Activated T-cell treated with anti-CD3 and anti-CD28 coated beads, Interleukin-2, amount 50 U/mL, for 72 hours (primary cell): ENCODE measurements at places on chromosomes 16 and 17.

GRCh38 chr16:87392821-87393679 is 914 bp downstream of the MAP1LC3B start:
- DNase-seq: peak; percentile 62

- DNase-seq: no peak
Observed at GRCh38 chr16:27586711-27587110, 36.8 kb downstream of the KATNIP start.

GRCh38 chr17:17033466-17033865 is 8.8 kb upstream of the MPRIP start:
- DNase-seq: no peak

DNA sequence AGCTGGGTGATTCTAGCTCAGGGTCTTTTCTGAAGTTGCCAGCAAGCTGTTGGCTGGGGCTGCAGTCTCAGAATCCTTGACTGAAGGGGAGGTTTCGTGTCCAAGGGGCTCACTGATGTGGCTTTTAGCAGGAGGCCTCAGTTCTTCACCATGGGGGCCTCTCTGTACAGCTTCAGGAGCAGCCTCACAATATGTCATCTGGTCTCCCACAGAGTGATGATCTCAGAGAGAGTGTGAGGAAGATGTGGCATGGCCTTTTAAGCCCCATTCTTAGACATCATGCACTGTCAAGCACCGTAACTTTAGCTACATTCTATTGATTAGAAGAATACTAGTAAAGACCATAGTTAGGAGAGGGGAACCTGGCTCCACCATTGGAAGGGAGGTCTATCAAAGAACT is 732.6 kb downstream of the WWOX start:
- DNase-seq: no peak

- DNase-seq: no peak
Observed at GRCh38 chr17:6779411-6779810, 3.4 kb downstream of the FBXO39 start.

DNA sequence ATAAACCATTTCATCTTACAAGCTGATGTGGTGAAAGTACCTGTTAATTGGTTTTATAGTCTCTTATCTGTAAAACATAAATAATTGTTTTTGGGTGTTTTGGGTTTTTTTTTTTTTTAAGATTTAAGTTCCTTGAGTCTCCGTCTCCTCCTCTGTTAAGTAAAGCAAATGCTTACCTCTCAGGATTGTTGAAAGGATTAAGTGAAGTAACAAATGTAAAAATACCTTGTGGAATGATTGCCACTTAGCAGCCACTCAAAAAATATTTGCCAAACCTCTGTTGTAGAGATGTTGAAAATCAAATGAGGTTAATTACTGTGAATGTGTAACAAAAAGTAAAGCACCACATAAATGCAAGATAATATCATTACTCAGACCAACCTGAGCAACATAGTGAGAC is 19.2 kb downstream of the LIMD2 start:
- DNase-seq: no peak

GRCh38 chr17:74840989-74841666 is 18.6 kb downstream of the GRIN2C start:
- DNase-seq: no peak

DNA sequence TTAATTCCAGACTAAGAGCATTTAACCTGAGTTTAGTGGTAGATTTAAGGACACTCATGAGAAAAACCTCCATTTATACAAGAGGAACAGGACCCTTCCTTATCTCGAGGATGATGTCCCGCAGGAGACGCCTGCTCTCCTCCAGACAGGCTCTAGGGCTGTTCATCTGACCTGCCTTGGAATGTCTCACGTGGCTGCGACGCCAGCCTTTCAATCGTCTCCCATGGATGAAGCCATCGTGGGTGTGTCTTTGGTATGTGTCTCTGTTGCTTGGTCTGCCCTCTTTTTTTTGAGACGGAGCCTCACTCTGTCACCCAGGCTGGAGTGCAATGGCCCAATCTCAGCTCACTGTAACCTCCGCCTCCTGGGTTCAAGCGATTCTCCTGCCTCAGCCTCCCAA is 16.5 kb downstream of the CHMP6 start:
- no peak for DNase-seq

GRCh38 chr17:48241770-48242497 is 134.4 kb downstream of the SNX11 start:
- no peak for DNase-seq

- DNase-seq: peak; percentile 3
Observed at GRCh38 chr17:83195330-83196023, 116.1 kb downstream of the METRNL start.

- DNase-seq: no peak
Observed at GRCh38 chr17:62804822-62805221, 3.3 kb downstream of the MARCHF10 start.

- no peak for DNase-seq
Observed at GRCh38 chr17:6163612-6164333, 93.6 kb downstream of the WSCD1 start.

GRCh38 chr16:647173-647902 is 1.8 kb upstream of the WDR90 start:
- no peak for DNase-seq

GRCh38 chr16:31429796-31430195 is 1.6 kb upstream of the COX6A2 start:
- DNase-seq: no peak

DNA sequence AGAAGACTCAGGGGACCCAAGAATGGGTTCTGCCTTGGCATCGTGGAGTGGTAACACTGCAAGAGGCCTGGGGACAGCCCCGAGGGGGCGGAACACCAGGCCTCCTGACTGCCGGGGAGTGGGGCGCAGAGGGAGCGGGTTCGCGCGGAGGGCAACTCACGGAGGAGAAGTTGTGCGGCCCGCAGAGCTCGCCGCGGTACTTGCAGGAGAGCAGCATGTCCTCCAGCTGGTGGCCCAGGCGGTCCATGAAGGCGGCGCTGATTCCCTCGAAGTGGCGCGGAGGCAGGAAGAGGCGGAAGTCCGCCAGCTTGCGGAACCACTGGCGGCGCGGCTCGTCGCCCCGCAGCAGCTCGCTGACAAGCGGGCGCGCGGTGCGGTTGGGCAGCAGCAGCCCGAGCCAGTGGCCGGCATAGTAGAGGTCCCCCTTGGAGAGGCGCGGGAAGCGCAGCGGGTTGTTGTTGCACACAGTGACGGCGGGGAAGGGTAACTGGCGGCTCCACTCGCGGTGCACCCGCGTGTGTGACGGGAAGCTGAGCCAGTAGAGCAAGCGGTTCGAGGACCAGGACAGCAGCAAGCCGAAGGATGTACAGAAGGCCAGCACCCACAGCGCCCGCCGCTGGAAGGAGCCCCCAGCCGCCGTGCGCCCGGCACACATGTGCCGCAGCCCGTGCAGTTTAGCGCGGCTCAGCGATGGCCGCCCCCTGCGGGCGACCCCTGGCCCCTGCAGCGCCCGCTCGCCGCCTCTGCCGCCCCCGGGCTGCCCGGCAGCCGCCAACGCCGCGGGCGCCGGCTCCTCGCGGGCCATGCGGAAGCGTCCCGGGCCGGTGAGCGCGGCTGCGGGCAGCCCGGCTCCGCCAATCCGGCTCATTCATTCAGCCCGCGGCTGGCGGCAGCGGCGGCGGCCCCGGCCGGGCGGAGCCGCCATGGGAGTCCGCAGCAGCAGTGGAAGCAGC is 1.6 kb downstream of the ASIC2 start:
- no peak for DNase-seq

DNA sequence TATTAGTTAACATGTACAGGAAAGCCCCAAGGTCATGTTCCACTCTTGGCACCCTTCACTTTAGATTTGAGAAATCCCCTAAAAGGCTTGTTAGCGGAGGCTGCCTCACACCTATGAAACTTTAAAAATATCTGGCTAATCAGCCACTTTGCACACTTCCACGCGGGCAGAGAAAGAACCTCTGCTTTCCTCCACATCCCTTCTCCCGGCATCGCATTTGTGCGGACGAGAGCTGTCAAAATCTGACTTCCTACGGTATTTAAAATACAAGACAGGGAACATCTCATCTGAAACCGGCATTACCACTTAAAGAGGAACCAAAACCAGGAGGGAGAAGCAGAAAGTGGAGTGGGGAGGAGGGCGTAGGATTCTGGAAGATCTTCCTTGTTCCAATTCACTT is 422.3 kb downstream of the TMEM114 start:
- no peak for DNase-seq

DNA sequence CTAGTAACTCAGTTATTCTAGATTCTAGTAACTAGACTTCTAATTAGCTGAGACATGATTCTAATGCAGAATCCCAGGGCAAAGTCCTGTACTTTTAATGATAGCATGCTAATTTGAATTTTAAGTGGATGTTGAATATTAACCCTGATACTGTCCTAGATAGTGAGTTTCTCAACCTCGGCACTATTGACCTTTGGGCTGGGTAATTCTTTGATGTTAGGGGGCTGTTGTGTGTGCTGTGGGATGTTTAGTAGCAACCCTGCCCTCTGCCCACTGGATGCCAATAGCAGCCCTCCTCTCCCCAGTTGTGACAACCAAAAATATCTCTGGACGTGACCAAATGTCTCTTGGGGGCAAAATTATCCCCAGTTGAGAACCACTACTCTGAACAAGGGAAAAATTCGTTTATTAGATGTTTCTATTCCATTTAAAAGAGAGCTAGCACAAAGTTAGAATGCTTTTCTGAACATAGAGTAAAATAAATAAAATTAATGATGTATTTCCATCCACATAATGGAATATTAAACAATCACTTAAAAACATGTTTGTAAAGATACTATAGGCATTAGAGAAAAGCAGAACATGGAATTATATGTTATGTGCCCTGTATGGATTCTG is 30.2 kb downstream of the SALL1 start:
- no peak for DNase-seq

DNA sequence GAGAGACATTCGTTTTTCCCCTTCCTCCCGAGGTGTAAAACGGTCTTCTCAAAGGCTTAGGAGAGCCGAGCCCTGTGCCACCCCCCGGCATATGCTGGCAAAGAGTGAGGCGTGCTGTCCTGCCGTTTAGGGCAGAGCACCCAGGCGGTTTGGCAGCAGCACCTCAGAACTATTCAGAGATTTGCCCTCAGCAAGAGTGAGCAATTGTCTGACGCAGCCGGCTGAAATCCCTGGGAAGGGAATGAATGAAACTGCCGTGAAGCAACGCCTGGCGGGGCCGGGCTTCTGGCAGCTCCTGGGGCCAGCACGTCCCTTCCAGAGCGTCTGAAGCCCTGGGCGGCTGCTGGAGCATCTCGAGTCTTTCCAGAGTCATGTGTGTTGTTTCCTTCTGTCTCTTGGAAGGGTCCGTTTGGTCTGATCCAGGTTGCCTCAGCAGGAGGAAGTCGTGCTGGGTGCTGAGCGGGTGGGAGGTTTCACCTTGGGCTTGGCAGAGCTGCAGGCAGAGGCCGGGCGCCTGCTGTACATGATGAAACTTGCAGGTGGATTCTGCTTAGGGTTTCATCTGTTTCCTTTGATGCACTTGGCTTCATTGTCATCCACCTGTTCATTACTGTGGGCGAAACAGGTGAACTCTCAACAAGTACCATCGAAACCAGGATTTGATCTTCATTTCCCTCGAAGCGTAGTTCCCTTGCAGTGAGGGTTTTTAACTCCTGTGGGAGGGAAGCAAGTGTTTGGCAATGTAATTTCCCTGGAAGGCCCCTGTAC is 35.4 kb downstream of the TBCD start:
- no peak for DNase-seq

DNA sequence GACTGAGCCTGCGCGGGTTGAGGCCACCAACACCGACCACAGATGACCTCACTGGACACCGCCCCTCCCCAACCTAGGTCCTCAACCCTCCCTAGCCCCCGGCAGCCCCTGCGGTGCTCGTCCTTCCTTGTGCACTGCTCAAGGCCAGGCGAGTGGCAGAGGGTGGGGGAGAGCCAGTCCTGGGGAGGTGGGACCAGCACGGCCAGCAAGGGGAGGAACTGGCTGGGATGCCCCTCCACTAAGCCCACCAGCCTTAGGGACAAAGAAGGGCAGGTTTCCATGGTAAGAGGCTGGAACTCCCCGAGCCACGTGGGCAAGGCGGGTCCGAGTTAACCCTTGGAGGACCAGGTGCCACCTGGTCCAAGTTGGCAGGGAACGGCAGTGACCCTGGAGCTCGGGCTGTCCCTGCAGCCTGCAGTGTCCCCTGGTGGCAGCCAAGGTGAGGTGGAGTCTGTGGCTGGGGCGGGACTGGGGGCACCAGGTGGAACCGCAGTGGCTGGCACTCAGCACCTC is 9.2 kb downstream of the FSCN2 start:
- DNase-seq: peak; percentile 34

GRCh38 chr17:3761918-3762380 is 38.2 kb downstream of the HASPIN start:
- DNase-seq: no peak

GRCh38 chr16:1613211-1613622 is 1.1 kb downstream of the CRAMP1 start:
- peak; percentile 3 for DNase-seq

GRCh38 chr17:48733632-48734328 is 5.2 kb upstream of the HOXB13 start:
- no peak for DNase-seq

DNA sequence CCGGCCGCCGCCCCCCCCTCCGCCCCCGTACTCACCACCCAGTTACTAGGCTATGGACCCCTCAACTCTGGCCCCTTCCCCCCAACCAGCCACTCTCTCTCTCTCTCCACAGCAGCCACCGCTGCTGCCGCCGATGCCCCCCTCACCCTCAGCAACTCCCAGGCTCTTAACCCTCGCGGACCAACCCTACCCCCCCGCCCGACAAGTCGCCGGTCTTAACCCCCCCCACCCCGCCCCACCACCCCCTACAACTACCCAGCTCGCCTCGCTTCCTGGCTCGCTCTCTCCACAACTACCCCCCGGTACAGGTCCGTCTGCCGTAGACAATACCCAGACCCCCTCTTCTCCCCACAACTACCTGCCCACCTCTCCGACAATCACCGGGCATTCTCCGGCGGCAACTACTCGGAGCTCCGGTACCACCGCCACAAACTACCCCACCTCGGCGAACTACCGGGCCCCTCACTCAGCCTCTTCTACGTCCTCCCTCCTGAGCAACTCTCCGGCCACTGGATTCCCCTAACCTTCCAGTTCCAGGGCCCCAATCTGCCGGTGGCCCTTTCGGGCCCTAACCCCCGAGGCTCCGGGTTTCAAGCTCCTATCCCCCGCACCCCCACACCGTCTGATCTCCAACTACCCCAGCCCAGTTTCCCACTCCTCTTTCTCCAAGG is 702 bp downstream of the PHF23 start:
- DNase-seq: no peak

GRCh38 chr17:78991906-78992532 is 12.3 kb upstream of the LGALS3BP start:
- no peak for DNase-seq

- no peak for DNase-seq
Observed at GRCh38 chr16:89949121-89949742, 677 bp downstream of the DEF8 start.

GRCh38 chr16:81444448-81445121 is at the start of gene CMIP:
CMIP (plus strand) TSS chr16:81444808.
- peak; percentile 84 for DNase-seq

DNA sequence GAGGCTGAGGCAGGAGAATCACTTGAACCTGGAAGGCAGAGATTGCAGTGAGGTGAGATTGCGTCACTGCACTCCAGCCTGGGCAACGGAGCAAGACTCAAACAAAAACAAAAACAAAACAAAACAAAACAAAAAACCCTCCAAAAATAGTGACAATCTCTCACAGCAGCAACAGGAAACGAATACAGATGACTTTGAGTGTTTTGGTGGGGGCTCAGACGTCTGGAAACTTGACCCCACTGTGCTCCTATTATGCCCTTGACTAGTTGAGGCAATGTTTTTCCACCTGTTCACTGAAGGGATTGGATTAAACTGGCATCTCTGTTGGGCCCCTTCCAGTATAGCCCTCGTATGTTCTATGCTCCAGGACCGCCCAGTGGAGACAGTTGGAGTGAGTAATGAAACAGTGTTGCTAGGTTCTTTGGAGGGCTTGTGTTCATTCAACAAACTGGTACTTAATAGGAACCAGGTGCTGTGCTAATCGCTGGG is 167.0 kb downstream of the UTP18 start:
- no peak for DNase-seq
